Vagina (tissue), 2 donors: ENCODE measurements at places on chromosomes 4 and X. TPM values are rescaled to one million over a fixed set of nuclear protein-coding genes. Genes with fewer than 3 reads are reported as not detected.

- DNase-seq = no peak
Measured at GRCh38 chr4:170137466-170137865, 47.7 kb upstream of the AADAT start.

DNA sequence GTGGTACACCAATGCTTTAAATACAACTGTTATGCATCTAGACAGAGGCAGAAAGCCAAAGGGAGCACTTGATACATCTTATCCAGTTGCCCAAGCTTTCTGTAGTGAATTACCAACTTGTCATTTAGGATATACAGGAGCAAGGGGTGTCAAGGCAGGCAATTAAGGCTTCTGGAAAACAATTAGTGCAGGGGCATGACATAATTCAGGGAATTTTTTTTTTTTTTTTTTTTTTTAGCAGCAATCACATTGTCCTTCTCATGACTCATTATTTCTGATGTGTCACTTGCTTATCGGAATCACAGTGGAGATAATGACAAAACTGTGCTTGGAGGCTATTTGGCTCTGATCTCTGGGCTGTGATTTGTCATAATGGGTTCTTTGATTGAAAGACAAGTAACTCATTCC, 259.5 kb downstream of the ARHGAP24 start:
- DNase-seq = no peak

- no peak for DNase-seq
Measured at GRCh38 chr4:73821325-73821724, 15.2 kb upstream of the CXCL6 start.

RPL34 gene
- 1,086 TPM for total RNA-seq

DNA sequence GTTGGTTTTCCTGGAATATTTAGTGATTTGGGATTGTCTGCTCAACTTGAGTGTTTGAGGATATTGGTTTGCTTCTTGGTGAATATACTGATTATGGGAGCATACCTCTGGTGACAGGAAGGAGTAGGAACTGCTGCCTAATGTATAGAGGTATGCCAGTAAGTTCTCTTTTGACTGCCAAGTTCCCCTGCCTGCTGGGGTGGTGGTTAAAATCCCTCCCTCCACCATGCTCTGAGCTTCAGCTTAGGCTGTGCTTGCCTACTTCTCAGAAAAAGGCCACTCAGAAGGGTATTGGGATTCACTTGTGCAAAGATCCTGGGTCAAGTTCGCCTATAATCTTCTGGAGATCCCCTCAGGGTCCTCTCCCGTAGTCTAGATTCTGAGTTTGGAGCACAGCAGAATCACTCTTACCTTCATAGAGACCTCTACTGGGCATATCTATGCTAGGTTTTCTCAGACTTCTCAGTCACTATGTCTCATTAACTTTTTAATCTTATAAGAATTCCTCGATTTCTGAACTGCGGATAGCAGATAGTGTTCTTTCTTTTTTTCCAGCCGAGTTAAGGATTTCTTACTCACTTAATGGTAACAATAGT, 44.7 kb upstream of the DCK start:
- DNase-seq = no peak

- no peak for DNase-seq
Measured at GRCh38 chrX:2497961-2498780, 2.6 kb downstream of the DHRSX start.
